ENCODE measurements at places on chromosomes 7 and 10.

- no peak for DNase-seq
Observed at GRCh38 chr10:130739757-130740145, 571.8 kb downstream of the TCERG1L start.

GRCh38 chr10:114995468-114996247 lies 57.7 kb downstream of the TRUB1 start:
- DNase-seq: peak; percentile 8

- no peak for DNase-seq
Observed at GRCh38 chr10:86287110-86287793, 79.3 kb downstream of the GRID1 start.

DNA sequence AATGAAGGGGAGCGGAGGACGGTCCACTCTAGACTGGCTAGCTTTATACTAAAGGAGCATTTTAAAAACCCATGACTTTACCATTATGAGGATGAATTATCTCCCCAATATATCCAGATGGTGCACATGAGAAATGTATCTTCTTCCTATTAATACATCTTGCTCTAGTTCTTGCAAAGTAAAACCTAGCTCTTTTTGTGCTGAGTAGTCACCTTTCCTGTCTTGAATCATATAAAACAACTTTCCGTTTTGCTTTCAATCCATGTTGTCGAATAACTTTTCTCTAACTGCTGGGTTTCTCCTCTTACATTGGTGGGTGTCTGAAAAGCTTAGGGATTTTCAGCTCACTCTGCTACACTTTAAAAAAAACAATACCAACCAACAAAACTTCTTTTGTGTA lies 96.3 kb upstream of the TAC1 start:
- no peak for DNase-seq

- DNase-seq: no peak
Observed at GRCh38 chr10:128487517-128487916, 361.3 kb upstream of the MKI67 start.

DNA sequence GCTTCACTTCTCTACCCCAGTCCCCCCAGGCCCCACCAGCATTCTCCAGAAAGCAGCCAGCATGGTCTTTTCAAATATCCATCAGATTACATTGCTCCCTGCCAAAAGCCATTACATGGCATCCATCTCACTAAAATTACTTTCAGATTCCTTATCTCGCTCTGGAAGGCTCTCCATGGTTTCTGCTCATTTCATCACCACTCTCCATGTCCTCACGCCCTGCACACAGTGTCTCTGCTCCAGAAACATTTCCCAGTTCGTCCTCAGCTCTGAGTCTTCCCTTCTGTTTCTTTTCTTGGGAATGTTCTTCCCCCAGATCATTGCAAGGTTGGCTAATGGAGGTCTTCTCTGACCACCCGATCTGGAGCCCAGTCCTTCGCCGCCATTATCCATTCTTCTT lies 499.1 kb downstream of the KCNMA1 start:
- no peak for DNase-seq

GRCh38 chr7:142401951-142402350 lies 144.1 kb upstream of the PRSS58 start:
- no peak for DNase-seq

DNA sequence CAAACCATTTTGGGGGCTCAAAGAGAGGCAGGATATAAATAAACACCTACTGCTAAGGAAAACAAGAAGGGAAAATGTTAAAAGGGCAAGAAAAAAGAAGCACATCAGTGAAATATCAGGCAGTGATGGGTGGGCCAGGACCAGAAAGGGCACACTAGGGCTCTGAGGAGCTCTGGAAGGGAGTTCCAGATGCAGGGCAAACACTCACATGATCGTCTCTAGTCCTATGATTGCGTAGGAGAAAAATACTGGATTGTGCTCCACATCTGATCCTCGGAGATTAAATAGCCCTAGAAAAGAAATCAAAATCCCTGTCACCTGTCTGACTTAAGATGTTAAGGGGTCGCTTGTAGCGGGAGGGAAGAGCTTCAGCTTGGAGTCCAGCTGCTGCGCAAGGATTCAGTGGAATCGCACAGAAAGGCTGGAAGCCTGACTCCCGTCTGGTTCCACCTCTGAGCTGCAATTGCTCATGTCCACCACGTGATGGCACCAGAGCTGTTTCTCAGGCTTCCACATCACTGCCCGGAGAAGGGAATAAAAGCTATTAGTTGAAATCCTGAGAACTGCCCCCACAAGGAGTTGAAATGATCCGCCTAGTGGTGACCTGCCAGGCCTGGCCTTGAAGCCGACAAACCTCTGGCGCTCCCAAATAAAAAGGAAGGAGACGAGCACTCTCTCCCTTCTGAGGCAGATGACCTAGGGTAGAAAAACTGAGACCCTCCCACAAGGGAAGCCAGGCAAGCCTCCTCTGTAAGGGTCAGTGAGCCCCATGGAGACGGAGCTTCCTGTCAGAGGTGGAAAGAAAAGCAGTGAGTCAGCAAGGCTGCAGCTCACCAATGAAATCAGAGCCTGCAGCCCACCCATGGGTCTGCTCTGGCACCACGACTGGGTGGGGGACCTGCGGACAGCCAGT lies 39.2 kb downstream of the XPNPEP1 start:
- DNase-seq: peak; percentile 88

DNA sequence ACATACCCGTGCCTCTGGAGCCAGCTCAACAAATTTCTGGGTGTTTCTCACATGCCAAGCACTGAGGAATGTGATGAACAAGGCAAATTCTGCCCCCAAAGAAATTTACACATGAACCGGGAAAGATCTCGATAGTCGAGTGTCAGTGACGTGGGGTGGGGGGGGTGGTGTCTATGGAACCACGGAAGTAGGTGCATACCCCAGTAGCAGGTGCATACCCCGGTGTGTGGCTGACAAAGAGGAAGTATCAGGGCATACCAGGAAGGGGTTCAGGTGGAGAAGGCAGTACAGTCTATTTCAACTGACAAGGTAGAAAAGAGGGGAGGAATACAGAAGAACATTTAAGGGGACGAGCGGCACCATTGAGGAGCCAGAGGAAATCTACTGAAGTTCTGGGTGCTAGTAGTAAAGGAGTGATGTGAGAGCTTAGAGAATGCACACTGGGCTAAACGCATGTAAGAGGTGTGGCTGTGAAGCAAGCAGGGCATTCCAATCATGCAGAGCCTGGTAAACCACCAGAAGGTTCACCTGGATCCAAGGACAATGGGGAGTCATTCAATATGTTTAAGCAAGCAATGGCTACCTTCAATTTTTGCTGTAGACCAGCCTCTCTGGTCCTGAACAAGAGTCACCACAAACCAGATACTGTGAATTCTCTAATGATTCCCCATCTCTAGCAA lies 6.2 kb downstream of the CCDC6 start:
- DNase-seq: no peak

DNA sequence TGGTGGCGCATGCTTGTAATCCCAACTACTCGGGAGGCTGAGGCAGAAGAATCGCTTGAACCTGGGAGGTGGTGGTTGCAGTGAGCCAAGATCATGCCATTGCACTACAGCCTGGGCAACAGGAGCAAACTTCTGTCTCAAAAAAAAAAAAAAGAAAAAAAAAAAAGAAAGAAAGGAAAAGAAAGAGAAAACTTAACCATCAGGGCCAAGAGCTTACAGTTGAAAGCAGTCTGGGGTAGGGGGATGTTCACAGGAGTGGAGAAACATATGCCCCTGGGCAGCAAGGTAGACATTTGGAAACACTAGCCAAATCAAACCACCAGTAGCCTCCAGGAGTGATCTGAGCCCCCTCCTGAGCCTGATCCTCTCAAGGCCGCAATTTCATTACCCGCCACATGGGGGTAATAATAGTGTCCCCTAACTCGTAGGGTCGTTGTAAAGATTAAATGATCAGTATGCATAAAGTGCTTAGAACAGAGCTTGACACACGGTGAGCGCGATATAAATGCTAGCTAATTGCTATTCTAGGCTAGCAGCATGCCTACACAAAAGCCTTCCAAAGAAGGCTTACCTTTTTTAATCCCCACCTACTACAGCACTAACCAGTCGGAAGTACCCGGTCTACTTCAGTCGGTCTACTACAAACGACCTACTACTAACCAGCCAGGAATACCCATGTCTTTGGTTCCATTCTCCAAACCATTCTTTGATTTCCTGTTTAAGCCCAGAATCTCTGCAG lies 274.3 kb upstream of the NEBL start:
- DNase-seq: no peak

DNA sequence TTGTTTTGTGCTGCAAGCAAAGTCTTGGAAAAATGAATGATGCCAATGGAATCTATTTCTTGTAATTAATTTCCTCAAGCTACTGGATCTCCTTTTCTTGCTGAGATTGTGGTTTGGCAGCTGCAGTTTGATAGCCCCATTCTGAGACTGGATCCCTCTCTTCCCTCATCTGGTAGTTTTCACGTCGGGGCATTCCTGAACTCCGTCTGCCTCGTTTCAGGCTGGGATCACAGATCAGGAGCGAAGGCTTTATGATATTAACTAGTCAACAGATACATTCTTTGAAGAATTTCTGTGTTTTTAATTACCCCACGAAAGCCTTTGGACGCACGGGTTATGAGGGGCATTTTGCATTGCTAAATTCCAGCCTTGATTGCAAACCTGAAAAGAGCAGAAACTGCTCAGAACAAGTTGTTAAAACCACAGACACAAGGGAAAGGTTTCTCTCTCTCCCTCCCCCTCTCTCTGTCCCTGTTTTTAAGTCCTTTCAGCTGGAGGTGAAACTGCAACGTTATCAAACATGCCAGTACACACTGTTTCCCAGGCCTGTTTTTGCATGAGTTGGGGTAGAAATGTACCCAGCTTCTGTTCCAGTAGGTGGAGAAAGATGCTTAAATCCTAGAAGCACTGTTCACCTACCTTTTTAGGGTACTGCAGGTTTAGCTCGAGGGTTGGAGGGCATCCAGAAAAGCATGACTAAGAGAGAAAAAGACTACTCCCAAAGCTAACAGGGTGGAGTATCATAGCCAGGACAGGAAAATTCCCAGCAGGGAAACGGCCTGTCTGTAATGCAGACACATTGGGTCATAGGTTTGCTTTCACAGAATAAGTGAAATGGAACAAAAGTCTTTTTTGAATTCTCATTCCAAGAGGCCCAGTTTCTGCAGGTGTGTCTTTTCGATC lies 124.3 kb downstream of the CUX1 start:
- DNase-seq: no peak

GRCh38 chr7:122633472-122633871 lies 65.4 kb downstream of the RNF133 start:
- no peak for DNase-seq

DNA sequence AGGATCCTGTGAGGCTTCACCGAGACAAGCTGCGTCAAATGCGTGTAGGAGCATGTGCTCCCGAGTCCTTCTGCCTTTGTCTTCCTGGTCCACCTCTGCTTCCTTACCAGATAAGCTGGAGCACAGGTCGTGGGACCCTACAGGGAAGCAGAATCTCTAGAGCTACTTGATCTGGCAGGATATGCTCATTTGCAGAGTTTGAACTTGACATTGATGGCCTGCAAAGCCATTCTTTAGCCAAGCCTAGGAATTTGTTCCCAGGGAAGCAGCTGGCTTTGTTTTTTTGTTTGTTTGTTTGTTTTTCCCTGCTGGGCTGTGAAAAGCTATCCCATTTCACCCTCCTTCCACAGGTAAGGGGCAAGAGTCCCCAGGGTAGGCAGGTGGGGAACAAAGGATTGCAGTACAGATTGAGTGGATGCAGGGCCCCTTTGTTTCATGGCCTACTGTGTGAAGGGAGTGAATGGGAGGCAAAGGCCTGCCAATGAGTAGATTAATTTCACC lies 200.0 kb upstream of the BMPER start:
- DNase-seq: no peak

- peak; percentile 30 for DNase-seq
Observed at GRCh38 chr10:28906415-28906814, 229.1 kb downstream of the BAMBI start.

- peak; percentile 90 for DNase-seq
Observed at GRCh38 chr7:141231018-141231792, 157.3 kb downstream of the TMEM178B start.

DNA sequence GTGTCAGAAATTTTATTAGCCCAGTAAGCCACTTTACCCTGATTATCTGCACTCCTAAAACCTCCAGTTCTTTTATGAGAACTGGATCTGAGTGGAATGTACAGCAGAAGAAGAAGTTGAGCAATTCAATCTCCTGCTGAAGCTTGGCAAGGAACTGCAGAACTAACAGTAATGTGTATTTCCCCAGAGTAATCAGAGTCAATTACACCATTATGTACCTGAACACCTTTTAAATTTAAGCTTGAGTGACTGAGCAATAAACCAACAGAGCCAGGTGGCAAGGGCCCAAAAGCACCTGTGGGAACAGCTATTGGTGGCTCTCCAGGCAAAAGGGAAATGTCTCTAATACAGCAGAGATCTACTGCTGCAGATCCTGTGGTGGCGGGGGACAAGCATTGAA lies 40.1 kb upstream of the AKR1C2 start:
- DNase-seq: no peak

GRCh38 chr10:28558923-28559508 lies 26.1 kb downstream of the WAC start:
- DNase-seq: no peak

GRCh38 chr7:158368449-158368848 lies 219.2 kb downstream of the PTPRN2 start:
- no peak for DNase-seq

DNA sequence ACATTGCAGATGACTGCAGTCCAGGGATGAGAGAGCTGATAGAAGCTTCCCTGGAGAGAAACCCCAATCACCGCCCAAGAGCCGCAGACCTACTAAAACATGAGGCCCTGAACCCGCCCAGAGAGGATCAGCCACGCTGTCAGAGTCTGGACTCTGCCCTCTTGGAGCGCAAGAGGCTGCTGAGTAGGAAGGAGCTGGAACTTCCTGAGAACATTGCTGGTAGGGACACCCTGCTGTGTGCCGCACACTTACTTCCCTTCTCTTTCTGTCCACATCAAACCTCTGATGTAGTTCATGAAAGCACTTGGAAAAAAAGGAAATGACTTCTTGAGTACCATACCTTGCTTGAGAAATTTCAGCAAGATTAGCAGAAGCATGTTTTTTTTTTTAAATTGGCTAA lies 25.3 kb downstream of the MAP3K8 start:
- DNase-seq: no peak

- peak; percentile 51 for DNase-seq
Observed at GRCh38 chr7:105806592-105807447, 69.6 kb downstream of the ATXN7L1 start.

DNA sequence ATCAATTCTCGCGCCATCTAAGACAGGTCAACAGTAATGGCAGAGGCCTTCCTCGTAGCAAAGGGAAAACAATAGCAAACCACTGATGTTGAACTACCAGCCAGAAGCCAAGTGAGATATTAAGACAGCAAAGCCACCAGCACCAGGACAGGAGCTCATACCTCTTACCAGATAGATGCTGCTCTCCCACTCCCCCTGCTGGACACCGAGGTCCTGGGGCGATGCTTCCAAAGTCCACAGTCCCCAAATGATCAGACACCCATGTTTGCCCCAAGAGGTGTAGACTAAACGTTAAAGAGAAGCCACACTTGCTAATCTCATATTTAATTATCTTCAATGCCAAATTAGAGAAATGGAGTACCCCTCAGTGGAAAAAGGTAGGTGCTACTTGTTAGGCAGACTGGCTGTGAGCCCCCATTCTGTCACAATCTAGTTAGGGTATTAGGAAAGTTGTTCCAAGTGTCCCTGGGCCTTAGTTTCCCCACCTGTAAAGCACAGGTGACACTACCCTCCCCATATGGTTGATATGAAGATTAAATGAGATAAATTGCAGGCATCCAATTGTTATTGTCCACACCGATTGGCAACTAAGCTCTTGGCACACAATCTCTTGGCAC lies 39.9 kb downstream of the TOMM7 start:
- DNase-seq: peak; percentile 71
